ENCODE measurements at places on chromosomes 4 and X.

- no peak for DNase-seq
Observed at GRCh38 chrX:37817579-37817978, 29.8 kb downstream of the DYNLT3 start.

DNA sequence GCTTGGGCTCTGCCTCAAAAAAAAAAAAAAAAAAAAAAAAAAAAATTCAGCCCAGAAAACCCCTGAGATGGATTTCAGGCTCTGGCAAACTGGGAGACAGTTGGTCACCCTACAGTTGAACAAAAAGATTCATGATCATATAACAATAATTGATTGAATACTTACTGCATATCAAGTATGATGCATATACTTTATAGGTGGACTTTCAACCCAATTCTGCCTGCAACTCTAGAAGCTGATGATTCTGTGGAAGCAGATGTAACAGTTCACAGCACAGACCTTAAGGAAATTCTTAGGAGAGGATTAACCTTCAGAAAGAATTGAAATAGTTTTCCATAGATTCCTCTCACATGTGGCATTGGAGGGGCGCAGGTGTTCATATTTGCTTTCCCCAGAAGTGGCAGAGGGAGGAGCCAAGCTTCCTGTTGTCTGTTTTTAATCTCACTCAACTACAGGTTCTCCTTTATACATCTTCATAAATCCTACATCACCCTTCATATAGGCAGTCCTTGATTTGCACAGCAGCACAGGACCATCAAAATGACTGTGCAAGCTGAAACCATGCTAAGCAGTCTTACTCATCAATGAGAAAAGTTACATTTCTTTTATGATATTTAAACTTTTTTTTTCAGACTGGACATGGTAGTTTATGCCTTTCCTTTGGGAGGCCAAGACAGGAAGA, 149.4 kb upstream of the KLF3 start:
- DNase-seq = no peak

- DNase-seq = no peak
Observed at GRCh38 chrX:48913605-48914366, 2.3 kb upstream of the SLC35A2 start.

DNA sequence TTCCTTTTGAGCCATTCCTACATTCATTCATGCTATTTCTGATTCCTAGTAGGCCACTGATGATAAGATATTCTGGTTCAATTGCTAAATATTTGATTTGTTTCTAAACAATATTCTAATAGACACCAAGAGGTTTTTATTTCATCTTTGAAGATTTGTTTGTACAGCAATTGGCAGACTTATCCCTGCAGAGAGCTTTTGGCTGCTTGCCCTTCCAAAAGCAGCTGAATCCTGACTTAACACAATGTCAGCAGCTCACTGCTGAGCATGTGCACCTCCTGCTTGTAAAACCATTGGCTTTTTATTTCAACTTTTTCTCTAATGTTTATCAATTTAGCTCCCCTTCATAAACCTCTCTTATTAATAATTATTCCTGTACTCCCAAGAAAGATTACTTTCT, 45.3 kb downstream of the MMRN1 start:
- no peak for DNase-seq

DNA sequence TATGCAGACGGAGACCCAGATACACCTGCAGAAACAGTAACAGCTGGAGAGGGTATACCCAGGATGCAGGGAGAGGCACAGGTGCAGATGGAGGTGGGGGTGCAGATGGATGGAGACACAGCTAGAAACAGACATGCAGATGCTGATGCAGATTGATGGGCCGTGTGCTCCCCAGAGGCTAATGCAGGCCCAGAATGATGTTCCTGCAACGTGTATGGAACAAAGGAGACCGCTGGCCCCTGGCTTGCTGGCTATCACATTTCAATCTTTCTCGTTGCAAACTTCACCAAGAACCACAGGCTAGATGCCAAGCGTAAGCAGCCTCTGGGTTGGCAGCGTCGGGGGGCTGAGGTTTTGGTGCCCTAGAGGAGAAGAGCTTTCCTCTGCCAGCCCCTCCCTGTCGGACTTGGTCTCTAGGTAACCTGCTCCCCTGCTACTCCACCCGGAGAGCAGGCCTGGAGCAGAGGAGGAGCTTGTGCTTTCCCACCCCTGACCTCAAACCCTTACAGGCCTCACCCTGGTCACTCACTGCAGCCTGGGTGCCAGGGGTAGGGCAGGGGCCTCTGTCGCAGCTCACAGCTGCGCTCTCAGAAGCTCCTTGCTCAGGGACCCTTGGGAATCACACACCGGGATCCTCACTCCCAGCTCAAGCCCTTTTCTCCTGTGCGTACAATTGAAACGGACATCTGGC, 69.0 kb upstream of the PSAPL1 start:
- no peak for DNase-seq

GRCh38 chr4:70838666-70839588, 763 bp downstream of the GRSF1 start:
- no peak for DNase-seq

- DNase-seq = no peak
Observed at GRCh38 chr4:47084795-47085194, 53.4 kb downstream of the GABRB1 start.

DNA sequence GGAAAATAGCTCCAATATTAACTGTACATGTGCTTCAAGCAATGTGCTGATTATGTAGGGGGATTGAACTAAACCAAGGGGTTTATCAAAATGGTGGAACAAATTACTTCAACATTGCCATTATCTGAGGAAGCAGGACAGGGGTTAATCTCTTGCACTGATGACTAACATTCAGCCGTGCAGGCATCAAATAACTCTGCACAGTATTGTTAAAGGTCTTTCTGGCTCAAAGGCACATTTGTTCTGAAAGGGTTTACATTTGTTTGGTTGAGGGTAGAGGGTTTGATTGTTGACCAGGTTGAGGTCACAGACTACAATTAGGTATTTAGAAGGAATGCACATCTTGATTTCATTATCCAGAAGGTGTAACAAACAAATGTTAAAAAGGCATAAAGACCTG, 32.2 kb upstream of the CCSER1 start:
- no peak for DNase-seq

GRCh38 chr4:145956288-145956890, 17.8 kb upstream of the ZNF827 start:
- DNase-seq = no peak

- DNase-seq = no peak
Observed at GRCh38 chr4:156954587-156954986, 17.0 kb downstream of the PDGFC start.

DNA sequence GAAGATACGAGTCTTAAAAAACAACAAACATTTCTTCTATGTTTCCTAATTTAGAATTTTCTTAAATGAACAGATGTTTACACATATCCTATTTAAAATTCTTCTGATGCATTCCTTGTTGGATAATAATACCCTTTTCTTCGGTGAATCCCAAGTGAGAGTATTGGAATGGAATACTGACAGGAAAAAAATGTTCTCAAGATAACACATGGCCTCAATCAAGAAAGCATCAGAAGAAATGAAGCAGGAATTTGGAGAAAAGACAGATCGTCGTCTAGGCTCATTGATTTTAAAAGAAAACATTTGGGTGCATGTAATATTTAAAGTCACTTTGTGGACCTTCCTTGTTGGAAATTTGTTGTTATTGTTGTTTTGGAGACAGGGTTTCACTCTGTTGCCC, 196.9 kb upstream of the ANK2 start:
- DNase-seq = no peak

DNA sequence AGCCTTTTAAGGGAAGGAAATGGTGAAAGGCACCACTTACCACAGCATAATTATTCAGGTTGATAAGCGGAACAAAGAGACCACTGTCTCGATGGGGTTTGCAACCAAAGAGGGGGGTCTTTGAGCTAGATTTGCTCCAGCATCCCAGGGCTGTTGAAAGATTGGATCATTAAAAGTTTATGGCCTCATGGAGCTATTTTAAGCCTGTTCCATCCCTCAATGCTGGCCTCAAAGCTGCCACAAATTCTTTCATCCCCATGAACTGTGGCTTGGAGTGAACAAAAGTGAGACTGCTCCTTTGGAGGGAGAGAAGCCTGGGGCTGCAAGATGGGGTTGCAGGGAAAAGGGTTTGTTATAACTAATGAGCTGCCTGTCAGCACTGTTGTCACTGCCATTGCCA, 209.8 kb downstream of the RTL9 start:
- no peak for DNase-seq

- DNase-seq = no peak
Observed at GRCh38 chr4:174496631-174497432, 25.5 kb downstream of the HPGD start.

DNA sequence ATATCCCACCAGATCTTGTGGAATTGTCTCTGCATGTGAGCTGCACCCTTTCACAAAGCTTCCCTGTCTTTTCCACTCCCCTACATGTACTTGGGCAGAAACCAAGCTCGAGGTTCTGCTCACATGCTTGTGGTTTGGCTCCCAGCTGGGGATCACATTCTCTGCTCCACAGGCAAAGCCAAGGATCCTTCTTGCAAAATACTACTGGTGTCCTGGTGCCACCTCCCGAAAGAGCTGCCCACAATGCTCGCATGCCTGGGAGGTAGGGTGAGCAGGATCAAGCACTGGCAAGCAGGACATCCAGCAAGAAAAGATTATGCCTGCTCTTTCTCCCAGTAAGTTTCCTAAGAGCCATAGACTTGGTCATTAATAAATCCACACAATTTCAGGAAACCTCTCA, 45.1 kb upstream of the PPARGC1A start:
- no peak for DNase-seq

- DNase-seq = no peak
Observed at GRCh38 chr4:98794565-98795205, 134.2 kb downstream of the EIF4E start.

DNA sequence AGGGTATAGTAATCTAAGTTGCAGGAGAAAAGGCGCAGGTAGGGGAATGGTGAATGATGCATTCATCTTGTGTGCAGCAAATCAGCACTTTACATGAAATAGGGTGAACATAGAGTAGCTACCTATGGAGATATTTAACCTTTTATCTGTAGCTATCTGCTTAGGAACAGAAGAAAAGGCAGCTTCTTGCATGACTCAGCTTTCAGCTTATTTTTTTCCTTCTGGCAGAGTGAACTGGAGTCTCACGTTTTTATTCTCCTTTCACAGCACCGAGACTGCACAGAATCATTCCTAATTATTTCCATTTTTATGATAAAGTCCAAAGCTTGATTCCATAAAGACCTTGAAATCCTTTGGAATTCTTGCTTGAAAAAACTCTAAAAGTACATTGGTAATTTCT, 4.8 kb upstream of the SCOC start:
- DNase-seq = no peak

GRCh38 chr4:188976644-188977115, 837.4 kb downstream of the TRIML1 start:
- DNase-seq = no peak

DNA sequence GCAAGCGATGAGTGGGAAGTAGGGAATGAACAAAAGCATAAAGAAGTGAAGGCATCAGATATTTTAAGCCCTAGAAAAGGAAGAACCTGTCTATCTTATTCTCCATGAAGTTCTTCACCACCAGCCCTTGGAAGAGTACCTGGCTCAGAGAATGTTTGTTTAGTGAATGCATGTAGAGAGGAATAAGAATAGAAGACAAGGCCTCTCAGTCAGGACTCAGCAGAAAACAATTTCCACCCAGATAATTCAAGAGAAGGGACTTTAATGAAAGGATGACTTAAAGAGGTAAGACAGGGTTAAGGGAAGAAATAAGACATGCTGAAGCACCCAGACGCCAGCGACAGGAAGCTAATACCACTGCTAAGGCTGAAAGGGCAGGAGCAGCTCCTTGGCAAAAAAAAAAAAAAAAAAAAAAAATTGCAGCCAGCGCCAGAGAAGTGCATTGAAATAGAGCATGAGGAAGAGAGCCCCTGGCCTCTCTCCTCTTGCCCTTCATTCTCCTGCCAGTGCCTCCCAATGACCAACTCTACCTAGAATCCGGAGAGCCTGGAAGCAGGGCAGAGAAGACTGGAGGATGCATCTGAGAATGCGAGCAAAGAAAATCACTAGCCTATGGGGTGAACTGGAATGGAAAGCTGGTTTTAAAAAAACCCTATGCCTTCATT, 47.2 kb upstream of the RASGEF1B start:
- DNase-seq = no peak

DNA sequence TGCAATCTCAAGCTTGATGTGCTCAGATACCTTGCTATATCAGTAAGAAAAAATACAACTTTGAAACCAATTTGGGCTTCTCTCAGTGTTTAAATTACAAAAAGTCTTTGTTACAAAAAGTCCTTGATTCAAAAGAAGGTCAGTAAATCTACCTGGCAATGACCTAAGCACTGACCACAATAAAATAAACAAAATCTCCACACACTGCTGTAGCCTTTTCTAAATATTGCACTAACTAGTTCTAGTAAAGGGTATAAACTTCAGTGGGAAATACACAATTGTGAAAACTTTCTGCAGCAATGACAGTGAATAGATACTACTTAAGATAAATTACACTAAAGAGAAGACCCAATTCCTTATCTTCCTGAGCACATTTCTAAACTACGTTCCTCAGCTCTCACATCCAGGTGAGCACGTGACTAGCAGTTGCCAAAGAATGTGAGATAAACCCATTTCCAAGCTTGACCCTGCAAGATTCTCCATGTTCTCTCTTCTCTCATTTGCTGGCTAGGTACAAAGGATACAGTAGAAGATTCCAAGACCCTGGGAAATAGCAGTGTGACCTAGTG, 81.4 kb upstream of the GPR34 start:
- DNase-seq = no peak
